ENCODE measurements at places on chromosomes 5 and 9.

- DNase-seq, result no peak
Measured at GRCh38 chr5:139889410-139889809, 93.8 kb downstream of the PSD2 start.

- no peak for DNase-seq
Measured at GRCh38 chr9:92807757-92808725, 43.4 kb upstream of the BICD2 start.

- DNase-seq, result no peak
Measured at GRCh38 chr5:52754051-52754450, 33.7 kb upstream of the ITGA1 start.

GRCh38 chr5:119412279-119413227, 39.7 kb upstream of the HSD17B4 start:
- DNase-seq, result no peak

GRCh38 chr5:58940446-58940845, 357.6 kb downstream of the RAB3C start:
- no peak for DNase-seq

GRCh38 chr5:63401436-63402046, 560.7 kb downstream of the HTR1A start:
- DNase-seq, result peak; percentile 13

- no peak for DNase-seq
Measured at GRCh38 chr9:111065414-111065813, 27.1 kb upstream of the LPAR1 start.

- no peak for DNase-seq
Measured at GRCh38 chr9:9246726-9247125, 1366.1 kb downstream of the PTPRD start.

- no peak for DNase-seq
Measured at GRCh38 chr5:91175708-91176107, 207.4 kb downstream of the ARRDC3 start.

GRCh38 chr9:105026451-105026850, 98.5 kb upstream of the ABCA1 start:
- DNase-seq, result no peak

GRCh38 chr5:29208024-29208423, 1985.5 kb upstream of the CDH6 start:
- no peak for DNase-seq

- no peak for DNase-seq
Measured at GRCh38 chr5:40368200-40368599, 311.5 kb upstream of the PTGER4 start.

GRCh38 chr9:34636791-34637355, 714 bp downstream of the SIGMAR1 start:
- DNase-seq, result no peak

GRCh38 chr9:4138180-4138579, 161.7 kb downstream of the GLIS3 start:
- DNase-seq, result no peak

DNA sequence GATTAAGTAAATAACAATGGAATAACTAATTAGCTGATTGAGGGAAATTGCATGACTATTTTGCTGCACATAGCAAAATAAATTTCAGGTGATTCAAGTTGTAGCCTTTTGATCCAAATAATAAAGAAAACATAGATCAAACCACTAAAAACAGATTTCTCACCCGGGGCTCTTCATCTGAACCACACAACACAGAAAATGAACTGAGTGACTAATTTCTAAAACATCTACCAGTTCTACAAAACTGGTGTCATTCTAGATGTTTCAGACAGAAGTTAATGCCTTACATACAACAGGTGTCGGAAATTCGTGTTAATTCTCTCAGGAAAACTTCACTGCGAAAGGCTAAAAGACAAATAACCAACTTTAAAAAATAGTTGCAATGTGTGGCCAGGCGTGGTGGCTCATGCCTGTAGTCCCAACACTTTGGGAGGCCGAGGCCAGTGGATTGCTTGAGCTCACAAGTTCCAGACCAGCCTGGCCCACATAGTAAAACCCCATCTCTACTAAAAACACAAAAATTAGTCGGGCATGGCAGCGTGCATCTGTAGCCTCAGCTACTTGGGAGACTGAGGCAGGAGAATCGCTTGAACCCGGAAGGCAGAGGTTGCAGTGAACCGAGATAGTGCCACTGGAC, 6.9 kb downstream of the PROP1 start:
- no peak for DNase-seq

DNA sequence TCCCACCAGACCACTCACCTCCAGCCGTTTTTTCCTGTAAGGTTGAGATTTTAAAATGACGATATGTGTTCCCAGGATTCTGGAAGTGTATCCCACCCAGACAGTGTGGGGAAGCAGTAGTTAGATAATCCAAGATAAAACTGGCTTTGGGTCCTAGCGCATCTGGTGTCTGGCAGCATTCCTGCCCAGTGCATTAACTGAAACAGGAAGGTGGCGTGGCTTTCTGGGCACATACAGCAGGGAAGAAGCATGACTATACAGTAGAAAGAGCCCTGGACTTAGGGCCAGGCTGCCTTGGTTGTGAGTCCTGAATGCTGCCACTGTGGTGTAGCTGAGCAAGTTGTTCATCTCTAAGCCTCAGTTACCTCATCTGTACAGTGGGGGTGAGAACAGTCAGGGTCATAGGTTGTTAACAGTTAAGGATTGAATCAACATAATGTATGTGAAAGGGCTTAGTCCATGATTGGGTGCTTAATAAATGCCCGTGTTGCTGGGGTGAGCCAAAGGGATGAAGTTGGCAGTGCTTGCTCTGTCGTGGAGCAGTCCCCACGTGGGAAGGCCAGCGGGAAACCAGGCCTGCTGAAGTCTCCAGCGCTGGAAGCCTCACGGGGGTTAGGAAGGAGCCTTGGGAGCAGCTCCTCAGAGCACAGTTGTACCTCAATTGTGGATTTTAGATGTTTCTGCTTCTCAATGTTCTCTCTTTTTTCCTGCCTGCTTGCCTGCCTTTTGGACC, 18.0 kb downstream of the CLTA start:
- DNase-seq, result no peak

DNA sequence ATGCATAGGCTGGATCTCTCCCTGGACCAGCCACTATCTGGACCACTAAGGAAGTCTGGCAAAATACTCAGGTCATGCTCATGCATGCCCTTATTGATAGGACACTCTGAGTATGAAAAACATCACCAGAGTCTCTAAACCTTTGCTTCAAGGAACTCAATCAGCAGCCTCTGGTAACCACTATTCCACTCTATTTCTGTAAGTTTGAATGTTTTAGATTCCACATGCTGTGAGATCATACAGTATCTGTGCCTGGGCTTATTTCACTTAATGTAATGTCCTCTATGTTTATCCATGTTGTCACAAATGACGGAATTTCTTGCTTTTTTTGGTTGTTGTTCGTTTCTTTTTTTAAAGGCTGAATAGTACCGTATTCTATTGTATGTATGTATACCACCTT, 68.3 kb downstream of the TARS1 start:
- DNase-seq, result no peak

GRCh38 chr5:14929293-14930065, 57.9 kb upstream of the ANKH start:
- DNase-seq, result no peak

- DNase-seq, result no peak
Measured at GRCh38 chr9:135848341-135849047, 58.9 kb downstream of the CAMSAP1 start.

DNA sequence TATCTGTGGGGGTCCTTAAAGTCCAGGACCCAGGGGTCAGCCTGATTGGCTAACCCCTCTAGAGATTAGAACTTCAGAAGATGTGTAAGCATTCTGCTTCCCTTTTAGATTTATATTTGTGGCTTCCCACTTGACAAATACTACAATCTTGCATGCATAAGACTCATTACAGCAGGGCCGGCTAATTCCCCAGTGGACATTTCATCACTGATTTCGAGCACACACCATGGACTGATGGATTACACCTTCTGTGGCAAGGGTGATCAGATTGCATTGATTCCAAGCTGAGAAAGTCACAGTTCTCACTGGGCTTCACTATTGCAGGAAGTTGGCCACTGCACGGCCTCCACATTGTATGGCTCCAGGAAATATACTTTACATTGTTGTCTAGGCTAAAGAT, 65.8 kb upstream of the DAPK1 start:
- no peak for DNase-seq

DNA sequence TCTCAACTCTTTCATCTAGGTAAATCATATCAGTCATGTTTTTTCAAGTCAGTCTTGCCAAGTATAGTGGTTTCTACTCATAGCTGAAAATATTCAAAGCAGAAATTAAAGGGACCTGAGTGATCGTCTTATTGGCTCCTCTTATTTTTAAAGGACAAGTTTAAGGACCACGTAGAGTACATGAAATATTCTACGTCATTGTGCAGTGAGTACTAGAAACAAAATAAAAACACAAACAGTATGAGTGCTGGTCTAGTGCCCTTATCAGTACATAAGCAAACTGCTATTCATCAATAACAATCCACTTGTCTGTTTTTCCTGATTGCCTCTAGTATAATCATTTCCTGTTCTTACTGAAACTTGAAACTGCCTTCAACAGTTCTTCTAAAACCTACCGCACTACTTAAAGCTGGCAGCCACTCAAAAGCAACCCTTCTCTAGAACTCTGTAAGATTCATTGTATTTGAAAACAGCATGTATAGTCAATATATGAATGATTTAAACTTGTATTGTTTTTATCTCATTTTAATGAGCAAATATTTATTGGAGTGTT, 853.7 kb downstream of the TAF11L14 start:
- no peak for DNase-seq

DNA sequence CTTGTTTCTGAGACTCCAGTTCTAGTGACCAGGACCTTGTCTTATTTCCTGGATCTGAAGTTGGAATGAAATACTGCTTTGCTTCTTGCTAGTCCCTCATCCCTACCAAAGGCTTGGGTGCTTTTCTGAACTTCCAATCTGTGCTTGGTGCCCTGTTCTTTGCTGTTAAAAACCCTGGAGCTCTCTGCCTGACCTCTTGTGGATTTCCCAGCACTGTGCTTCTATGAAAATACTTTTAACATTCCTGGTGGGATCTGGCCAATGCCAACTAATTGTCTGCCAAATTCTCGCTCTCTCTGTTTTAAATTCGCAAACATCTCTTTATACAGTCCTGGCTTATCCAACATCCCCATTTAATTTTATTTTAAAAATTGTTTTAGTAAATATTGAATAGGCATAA, 26.7 kb upstream of the CSNK1G3 start:
- DNase-seq, result no peak

GRCh38 chr9:126984969-126985368, 70.4 kb downstream of the RALGPS1 start:
- DNase-seq, result no peak

- DNase-seq, result peak; percentile 70
Measured at GRCh38 chr5:149442563-149443182, 63.6 kb upstream of the IL17B start.
